ENCODE measurements at places on chromosomes 3 and 15.

GRCh38 chr3:101379658-101380376 is 59.4 kb upstream of the IMPG2 start:
- DNase-seq, result no peak

GRCh38 chr3:189724356-189724755 is 93.2 kb downstream of the TP63 start:
- no peak for DNase-seq

DNA sequence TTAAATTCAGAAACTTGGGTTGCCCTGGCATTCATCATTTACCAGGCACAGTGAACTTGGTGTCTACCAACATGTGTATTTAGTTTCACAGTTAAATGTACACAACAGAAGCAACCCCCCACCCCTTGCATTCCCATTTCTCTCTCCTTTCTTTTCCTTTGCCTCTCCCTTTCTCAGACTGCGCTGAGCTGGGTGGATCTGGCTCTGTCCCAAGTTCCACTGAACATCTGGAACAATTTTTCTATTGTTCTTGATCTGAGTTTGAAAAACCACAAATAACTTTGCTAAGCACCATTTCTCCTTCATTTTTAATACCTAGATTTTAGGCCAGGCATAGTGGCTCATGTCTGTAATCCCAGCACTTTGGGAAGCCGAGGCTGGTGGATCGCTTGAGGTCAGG is 242.2 kb downstream of the ABHD5 start:
- no peak for DNase-seq

- no peak for DNase-seq
These were observed 223.3 kb downstream of the UACA start for GRCh38 chr15:70539912-70540530.

DNA sequence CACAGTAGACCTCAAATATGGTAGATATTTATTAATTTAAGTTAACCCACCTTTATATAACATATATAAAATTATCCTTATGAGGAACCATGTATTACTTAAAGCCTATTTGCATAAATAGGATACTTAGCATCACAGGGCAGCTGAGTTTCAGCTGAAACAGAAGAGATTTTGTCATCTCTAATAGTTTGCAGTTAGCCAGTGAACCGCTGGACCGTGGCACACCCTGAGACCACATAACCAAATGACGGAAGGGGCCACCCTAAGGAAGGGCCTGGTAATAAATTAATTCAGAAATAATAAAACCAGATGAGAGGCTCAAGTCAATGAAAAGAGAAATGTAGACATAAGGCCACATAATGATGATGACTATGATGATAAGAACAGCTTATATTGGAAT is 107.7 kb downstream of the MYO5A start:
- no peak for DNase-seq

- DNase-seq, result no peak
These were observed 54.7 kb downstream of the FAM98B start for GRCh38 chr15:38508647-38509046.

- no peak for DNase-seq
These were observed 11.1 kb downstream of the ARNT2 start for GRCh38 chr15:80415358-80415670.

- DNase-seq, result no peak
These were observed 134.9 kb downstream of the MBNL1 start for GRCh38 chr3:152403632-152404066.

GRCh38 chr3:104102386-104102785 is 1264.3 kb upstream of the ALCAM start:
- no peak for DNase-seq

DNA sequence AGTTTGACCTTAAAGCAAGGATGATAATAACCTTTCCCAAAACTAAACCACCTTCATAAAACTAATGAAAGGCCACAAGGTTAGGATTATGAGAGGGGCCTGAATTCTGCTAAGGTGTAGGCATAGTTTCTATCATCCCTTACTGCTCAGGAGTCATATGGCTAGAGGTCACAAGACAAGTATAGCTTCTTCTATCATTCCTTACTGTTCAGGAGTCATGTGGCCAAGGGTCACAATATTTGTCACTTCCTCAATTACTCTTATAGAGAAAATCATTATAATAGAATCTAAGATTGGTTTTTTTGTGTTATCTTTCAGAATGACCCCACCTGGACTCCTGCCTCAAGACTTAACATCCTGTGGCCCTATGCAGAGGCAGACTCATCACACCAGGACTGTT is 36.6 kb downstream of the HERC1 start:
- no peak for DNase-seq

DNA sequence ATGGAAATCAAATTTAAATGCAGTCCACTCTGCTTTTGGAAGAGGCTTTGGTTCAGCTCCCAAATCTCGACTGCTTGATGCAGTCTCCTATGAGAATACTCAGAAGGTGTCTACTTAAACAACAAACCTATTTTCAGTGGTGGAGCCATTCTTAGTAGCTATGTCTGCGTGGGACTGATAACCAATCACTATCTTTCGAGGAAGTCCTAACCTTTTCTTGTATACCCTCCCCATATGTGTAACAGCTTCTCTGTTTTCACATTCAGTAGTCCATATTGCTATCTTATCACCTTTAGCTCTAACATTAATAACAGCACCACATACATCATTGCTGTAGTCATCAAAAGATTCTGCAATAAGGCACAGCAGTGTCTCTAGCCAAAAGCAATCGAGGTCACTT is 333.0 kb upstream of the ATP11B start:
- DNase-seq, result no peak

- DNase-seq, result no peak
These were observed 353.7 kb upstream of the SGO1 start for GRCh38 chr3:20539666-20540065.

GRCh38 chr15:50819344-50819743 is 53.8 kb upstream of the SPPL2A start:
- no peak for DNase-seq

- DNase-seq, result no peak
These were observed 44.0 kb upstream of the ALCAM start for GRCh38 chr3:105322570-105323273.

GRCh38 chr3:149512073-149512782 is 37.7 kb downstream of the TM4SF4 start:
- peak; percentile 32 for DNase-seq

DNA sequence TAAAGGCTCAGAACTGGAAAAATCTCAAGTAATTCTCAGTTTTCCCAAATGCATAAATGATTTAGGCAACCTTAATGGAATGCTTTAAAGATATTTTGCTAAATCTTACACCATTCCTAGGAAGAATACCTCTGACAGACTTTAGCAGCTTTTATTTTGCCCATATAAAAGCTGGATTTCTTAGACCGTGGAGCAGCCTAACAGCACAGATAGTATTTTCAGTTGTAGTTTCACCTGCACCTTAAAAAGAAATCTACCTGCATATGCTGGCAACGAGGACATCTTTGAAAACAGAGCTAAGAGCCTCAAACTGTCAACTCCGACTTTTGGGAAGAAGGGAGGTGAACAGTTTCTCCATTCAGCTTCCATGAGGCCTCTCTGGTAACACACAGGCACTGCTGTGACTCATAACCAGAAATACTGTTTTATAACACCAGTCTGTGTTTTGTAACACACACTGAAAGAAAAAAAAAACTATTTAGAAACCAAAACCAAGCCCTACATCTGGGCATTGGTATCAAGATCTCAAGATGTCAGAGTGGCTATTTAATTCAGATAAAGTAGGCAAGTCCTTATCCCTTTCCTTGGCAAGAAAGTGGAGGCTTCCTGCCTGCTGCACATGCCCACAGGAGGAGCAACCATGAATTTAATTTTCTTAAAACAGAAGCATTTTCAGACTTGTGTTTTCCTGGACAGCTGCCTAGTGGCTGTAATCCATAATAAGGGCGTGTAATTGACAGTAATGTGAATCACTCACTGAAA is 181.5 kb upstream of the ICE2 start:
- DNase-seq, result no peak

GRCh38 chr3:134699141-134699711 is 48.4 kb upstream of the KY start:
- no peak for DNase-seq

- no peak for DNase-seq
These were observed 185.0 kb upstream of the EOMES start for GRCh38 chr3:27907148-27907547.

DNA sequence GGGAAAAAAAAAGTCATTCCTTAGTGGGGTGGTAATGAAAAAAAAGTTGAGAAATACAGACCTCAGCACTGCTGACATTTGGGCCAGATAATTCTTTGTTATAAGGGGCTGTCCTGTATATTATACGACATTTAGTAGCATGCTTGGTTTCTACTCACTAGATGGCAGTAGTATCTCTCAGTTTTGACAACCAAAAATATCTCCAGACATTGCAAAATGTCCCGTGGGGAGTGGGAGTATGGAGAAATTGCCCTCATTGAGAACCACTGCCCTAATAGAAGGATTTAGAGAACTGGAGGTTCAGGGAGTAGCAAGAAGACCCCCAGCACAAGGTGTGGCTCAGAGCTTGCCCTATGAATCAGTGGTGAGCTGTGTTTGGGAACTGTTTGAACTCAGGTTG is 28.6 kb upstream of the TEX264 start:
- no peak for DNase-seq

GRCh38 chr15:89829616-89830440 is 15.2 kb upstream of the ANPEP start:
- no peak for DNase-seq

- no peak for DNase-seq
These were observed 41.0 kb upstream of the LIMD1 start for GRCh38 chr3:45553469-45553974.

DNA sequence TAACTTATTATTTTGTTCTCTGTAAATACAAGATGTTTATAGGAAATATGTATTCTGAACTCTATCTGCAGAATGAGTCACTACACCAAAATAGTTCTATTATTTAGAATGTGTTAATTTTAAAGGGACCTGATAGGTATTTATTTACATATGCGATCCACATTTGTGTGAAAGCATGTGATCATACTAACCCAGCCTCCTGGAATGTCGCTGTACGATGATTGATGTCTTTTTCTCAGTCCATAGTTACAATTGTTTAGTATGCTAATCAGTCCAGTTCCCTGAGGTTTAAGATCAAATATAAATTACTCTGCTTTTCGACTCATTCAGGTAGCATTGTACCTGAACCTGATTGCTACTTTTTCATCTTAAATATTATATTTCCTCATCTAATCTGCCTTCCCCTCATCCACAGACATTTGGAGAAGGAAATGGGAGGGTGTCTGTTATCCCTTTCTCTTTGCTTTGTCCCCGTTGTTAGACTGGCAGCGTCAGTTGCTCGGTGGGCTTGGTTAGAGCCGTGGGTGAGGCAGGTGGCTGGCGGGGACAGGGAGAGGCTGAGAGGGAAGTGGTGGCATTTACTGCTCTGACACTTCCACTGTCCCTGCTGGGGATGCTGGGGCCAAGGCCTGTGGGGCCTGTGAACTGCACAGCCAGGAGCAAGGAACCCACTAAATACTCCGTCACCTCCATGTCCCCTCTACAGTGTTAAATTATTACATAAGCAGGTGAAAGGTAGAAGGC is 27.8 kb upstream of the NR2E3 start:
- DNase-seq, result no peak

DNA sequence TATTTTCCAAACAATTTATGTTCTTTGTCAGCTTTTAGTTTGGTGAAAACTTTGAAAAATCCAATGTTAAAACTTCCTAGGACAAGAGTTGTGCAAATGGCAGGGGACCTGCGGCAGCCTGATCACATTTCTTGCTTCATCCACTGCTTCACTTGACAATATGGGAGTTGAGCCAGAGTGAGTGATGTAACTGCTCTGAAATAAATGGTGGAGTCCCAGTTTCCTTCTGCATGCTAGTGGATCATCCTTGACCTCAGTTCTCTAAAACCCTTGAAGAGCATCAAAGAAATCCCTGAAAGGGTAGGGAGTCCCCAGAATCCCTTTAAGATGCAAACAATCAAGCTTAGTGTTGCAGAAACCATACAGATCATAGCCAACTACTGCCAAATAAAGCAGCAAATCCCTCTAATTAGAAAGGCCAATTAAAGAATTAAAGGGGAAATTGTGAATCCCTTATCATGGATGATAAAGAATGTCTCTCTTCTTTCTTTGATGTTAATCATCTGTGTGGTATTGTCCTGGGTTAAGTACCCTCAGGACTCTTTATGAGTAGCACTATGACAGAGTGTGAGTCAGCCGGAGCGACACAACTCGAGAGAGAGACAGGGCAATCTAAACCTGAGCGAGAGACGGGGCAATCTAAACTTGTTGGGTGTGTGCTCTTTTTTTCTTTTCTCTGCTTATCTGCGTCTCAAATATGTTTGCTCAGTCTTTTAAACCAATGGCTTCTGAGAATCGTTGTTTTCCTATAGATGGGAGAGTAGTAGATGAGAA is 41.8 kb upstream of the GAP43 start:
- no peak for DNase-seq

DNA sequence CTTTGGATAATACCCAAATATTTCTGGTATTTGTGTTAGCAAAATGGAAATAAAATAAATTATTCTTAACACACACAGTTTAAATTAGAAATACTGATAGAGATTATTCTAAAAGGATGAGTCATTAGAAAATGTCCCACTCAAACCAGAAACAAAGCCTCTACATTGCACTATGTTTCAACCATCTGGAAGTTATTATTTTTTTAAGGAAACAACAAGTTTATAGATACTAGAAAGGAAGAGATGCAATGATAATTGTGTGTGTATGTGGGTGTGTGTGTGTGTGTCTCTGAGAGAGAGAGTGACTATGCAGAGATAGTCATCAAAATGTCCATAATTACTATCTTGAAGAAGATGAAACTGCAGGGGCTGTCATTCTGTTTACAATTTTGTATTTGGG is 1340.5 kb downstream of the ROBO1 start:
- no peak for DNase-seq

- no peak for DNase-seq
These were observed 48.1 kb upstream of the CRBN start for GRCh38 chr3:3227640-3228039.

GRCh38 chr15:48566668-48567067 is 78.8 kb downstream of the FBN1 start:
- DNase-seq, result no peak

DNA sequence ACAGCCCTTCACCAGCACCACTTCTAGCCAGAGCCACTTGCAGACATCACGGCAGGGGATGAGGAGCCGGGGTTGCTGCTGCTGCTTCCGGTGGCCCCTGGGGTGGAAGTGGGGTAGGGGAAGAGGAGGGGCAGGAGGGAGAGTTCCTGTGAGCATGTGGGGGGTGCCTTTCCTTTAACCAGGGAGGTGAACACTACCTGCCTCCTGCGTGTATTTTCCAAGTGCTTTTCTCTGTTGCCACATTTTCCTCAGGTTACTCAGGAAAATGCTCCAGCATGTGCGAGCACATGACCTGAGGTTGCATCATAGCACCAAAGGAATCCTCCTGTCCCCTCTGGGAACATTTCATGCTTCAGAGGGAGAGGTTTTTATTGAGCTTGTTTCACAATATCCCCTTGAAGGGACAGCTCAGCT is 12.2 kb upstream of the SACM1L start:
- DNase-seq, result no peak

Measured in NCI-H2107 (cell line).